ENCODE measurements at places on chromosomes 6 and 20.
A peak's percentile ranks its signal among the peaks of the same experiment; 100 is the strongest.

- no peak for DNase-seq
These were observed 46.4 kb downstream of the SAMD3 start for GRCh38 chr6:130176378-130176777.

DNA sequence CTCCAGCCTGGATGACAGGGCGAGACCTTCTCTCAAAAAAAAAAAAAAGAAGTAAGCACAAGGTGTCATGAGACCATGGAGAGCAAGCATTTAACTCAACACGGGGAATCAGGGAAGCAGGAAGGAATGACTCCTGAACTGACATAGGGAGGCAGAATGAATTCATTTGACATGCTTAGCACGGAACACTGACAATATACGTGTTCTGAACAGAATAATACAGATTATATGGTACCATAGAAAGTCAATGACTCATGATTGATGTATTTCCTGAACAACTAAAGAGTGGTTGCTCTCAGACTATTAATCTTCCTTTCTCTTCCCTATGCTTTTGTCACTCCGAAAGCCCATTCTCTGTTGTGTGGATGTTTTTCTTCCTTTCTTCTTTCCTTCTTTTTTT lies 20.7 kb upstream of the ASIP start:
- no peak for DNase-seq

DNA sequence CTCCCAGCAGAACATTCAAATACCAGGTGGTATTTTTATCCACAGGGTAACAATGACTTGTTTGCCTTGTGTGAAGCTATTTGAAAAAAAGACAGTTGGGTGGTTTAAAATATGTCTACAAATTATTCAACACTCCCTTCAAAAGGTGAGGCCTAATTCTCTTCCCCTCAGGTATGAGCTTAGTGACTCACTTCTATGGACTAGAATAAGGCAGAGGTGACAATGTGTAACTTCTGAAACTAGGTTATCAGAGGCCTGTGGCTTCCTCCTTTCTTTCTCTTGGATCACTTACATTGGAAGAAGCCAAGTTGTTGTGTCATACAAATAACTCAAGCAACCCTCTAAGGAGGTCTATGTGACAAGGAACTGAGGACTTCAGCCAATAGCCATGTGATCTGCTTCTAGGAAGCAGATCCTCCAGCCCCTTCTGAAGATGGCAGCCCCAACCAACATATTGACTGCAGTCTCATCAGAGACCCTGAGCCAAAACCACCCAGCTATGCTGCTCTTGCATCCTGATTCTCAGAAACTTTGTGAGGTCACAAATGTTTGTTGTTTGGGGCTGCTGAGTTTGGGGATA lies 102.6 kb downstream of the SNAP25 start:
- DNase-seq = no peak

- DNase-seq = no peak
These were observed 660.4 kb upstream of the GJE1 start for GRCh38 chr6:141472162-141472928.

GRCh38 chr6:134437376-134437775 lies 119.5 kb upstream of the SGK1 start:
- no peak for DNase-seq

DNA sequence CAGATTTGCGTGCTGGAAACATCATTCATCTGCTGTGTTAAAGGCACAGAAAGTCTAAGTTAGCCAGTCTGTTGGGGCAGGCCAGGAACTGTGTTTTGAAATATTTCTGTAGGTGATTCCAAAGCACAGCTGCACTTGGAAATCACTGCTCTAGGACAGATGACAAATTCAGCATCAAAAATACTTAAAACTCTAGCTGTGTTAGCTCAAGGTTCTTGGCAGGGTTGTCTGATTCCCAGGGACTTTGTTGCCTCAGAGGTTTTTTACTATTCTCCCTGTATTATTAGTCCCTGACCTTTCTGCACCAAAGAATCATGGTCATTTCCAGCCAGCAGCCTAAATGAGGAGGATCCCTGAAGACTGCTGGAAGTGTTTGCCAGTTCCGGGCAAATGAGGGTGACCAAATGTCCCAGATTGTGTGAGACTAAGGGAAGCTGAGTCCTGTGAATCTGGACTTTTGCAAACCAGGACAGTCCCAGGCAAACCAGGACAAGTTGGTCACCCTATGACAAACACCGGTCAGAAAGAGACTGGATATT lies 84.3 kb upstream of the TMEM30A start:
- no peak for DNase-seq

DNA sequence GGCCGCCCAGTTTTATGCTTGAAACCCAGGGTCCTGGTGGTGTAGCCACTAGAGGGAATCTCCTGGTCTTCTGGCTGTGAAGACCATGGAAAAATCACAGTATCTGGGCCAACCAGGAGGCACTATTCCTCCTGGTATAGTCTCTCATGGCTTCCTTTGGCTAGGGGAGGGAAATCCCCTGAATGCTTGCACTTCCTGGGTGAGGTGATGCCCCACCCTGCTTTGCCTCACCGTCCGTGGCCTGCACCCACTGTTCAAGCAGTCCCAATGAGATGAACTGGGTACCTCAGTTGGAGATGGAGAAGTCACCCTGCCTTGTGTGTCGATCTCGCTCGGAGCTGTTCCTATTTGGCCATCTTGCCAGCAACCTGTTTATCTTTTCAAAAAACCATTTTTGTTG lies 10.1 kb upstream of the ZNF337 start:
- no peak for DNase-seq

DNA sequence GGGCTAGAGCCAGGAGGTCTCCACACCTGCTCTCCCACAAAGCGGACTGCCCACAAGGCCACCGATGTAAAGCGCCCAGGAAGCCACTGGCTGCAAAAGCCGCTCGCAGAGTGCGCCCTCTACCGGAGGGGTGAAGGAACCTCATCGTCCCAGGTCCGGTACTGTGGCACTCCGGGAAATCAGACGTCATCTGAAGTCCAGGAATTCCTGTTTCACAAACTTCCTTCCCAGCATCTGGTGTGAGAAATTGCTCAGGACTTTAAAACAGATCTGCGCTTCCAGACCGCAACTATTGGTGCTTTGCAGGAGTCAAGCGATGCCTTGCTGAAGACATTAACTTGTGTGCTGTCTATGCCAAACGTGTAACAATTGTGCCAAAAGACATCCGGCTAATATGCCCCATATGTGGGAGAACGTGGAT lies 115.1 kb upstream of the ARID1B start:
- peak; percentile 50 for DNase-seq

- DNase-seq = peak; percentile 53
These were observed 26.7 kb downstream of the IYD start for GRCh38 chr6:150395388-150396009.

- no peak for DNase-seq
These were observed 109.0 kb upstream of the COL21A1 start for GRCh38 chr6:56356426-56356825.

DNA sequence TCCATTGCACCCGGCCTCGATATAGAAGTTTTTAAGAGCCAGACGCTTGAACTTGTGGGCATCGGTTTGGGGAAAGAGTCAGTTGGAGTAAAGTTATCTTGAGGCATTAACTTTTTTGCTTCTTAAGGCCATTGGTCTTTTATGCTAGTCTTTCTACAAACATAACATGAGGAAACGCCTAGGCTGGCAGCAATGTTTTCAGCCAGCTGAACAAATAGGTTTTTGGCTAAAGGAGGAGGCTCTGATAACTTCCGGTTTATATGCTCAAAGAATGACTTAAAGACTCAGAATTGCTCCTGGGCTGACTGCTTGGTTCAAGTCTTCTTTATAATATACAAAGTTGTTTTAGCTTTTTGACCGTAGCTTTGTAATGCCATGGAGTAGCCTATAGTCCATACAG lies 46.2 kb downstream of the HLA-C start:
- no peak for DNase-seq

GRCh38 chr20:50092436-50092835 lies 20.5 kb downstream of the UBE2V1 start:
- DNase-seq = no peak

DNA sequence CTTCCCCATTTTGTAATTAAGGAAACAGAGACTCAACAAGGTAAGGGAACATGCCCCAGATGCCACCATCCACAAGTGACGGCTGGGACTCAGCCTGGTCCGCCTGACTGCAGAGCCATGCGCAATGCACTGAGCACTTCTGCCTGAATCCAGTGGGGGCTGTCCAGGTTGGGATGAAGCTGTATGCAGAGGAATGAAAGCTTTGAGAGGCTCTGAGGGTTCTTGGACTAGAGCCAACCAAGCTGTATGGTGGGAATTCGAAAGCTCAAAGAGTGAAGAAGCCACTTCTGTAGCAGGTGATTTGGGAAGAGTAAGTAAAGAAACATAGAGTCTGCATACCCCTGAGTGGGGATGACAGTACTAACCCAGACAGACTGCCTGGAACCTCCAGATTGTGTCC lies 127.6 kb upstream of the AKAP12 start:
- no peak for DNase-seq

DNA sequence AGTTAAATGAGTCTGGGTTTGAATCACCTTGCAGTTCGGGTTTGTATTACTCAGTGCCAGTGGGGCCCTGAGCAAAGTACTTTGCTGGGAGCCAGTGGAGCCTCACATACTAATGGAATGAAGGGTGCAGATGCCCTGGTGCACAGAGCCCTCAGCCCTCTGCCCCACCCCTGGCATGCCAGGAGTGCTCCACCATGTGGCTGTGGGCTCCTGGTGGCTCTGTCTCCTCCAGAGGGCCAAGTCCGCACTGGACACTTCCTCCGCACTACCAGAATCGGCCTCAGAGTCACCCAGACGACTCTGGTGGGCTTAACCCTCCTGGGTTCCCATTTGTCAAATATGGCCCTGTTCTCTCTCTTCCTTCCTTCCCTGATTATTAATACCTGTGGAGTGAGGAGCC lies 94.0 kb downstream of the STK35 start:
- no peak for DNase-seq

- DNase-seq = no peak
These were observed 5.2 kb downstream of the FAXC start for GRCh38 chr6:99344289-99344688.

DNA sequence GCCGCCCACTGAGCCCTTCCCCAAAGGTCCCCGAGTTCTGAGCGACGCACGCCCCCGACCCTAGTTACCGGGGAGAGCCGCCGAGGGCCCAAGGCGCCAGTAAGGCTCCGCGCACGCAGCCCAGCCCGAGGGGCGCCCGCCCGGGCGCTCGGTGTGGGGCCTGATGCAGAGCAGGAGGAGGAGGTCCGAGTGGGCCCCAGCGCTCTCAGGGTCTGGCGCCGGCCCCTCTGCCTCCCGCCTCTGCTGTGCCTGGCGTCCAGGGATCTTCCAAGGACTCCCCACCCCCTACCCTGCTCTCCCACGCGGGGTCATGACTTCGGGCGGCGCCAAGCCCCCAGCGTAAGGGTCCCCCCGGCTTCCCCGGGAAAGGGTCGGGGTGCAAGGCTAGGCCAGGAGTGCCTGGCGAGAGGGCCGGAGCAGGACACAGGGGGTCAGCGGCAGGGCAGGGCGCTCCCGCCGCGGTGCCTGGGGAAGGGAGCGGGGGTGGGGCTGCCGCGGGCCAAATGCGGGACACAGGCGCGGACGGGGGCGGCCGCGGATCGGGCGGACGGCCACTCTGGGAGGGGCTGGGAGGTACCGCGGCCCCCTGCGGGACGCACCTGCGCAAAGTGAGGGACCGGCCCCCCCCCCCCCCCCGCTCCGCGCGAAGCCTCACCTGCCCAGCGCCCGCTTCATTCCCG lies 637 bp downstream of the ABHD12 start:
- no peak for DNase-seq

GRCh38 chr20:3165473-3166337 lies 6.0 kb upstream of the FASTKD5 start:
- DNase-seq = peak; percentile 56

DNA sequence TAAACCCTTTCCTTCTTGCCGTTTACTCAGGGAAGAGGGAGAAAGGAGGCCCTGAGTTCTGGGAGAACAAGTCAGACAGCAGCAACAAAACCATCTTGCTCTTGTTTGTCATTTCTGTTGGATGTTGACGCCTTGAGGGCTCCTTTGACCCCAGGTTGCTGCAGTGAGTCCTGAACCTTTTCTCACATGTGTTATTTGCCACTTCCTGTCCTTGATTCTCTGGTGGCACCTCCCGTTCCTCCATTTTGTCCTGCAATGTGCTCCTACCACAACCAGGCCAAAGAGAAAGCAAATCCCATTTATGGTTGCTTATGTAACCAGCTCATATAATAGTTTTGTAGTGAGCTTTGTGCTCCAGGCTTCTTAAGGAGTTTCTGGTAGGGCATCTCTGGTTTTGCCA lies 66.6 kb upstream of the ADGRF4 start:
- DNase-seq = no peak

DNA sequence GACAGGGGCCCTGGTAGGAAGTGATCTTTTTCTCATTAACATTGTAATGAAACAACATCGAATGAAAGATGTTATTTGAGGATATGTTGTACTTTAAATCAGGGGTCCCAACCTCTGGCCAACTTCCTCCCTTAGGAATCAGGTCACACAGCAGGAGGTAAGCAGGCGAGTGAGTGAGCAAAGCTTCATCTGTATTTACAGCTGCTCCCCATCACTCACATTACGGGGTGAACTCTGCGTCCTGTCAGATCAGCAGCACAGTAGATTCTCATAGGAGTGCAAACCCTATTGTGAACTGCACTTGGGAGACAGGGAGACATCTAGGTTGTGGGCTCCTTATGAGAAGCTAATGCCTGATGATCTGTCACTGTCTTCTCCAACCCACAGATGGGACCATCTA lies 19.9 kb downstream of the EPM2A start:
- DNase-seq = no peak

DNA sequence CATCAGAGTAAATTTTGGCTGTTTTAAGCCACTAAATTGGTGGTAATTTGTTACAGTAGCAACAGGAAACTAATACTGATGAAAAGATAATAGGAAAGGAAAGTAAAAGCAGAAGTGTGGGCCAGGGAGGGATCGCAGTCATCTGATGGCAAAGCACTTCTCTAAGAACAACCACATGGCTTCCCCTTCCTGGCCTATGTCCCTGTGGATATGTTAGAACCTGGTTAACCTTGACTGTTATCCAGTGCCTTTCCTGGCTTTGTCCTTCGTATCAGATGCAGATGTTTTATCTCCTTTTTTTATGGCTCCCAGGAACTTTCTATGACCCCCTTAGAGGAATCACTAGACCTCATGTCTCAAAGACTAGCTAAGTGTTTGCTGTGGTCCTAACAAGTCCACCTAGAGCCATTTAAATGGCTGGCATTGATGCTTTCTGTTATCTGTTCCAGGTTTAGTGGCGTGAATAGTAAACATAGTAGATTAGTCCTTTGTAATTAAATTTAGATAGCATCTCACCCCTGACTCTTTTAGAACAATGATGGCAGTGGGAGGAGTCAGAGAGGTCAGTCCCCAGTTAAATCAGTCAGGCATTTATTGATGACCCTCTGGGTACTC lies 79.2 kb upstream of the PHACTR2 start:
- peak; percentile 94 for DNase-seq

DNA sequence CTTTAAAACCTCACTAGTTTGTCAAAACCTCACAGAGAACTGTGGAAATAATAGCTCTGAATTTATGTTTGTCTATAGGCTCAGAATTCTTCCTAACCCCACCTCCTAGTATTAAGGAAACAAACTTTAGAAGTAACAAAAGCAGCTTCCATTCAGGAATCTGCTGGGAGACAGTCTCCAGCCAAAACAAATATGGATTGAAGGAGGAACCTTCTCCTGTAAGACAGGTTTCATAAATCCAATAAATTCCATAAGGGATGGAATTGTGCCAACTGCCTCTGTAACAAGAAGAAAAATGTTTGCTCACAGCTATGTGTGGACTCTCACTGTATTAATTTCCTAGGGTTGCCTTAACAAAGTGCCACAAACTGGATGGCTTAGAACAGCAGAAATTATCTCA lies 7.5 kb downstream of the SYCP2 start:
- DNase-seq = no peak
